ENCODE measurements at places on chromosomes 2 and 18.

GRCh38 chr18:75880266-75880665, 452.8 kb upstream of the SMIM21 start:
- DNase-seq, result no peak

- DNase-seq, result no peak
Measured at GRCh38 chr2:227713291-227713690, 4.5 kb downstream of the SLC19A3 start.

DNA sequence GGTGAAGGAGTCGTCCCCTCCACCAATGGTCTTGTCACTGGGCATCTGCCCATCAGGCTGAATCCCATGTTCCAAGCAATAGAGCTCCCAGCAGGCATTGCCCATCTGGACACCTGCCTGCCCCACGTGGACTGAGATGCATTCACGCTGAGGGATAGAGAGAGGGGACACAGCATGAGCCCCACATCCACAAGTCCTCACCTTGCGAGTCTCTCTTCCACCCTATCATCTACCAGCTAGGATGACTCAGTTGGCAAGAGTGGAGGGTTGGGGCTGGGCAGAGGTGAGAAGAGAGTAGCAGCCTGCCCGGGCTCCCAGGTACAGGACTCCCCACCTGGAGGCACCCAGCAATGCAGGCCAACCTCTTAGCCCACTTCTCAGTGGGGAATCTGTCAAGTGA, 959 bp upstream of the TUBA4B start:
- DNase-seq, result no peak

GRCh38 chr2:39991298-39991697, 212.2 kb upstream of the THUMPD2 start:
- DNase-seq, result no peak
